GM12878 (cell line): ENCODE measurements at places on chromosomes 7 and 10. TPM values are rescaled to one million over a fixed set of nuclear protein-coding genes. Genes with fewer than 3 reads are reported as not detected.
A peak's percentile ranks its signal among the peaks of the same experiment; 100 is the strongest.

FAM25G gene
- total RNA-seq: not detected in 2 replicates

PSD gene
- 0.16 and 0.56 TPM in 2 replicates for total RNA-seq

MNX1 gene
- 1.8 and 2.3 TPM in 2 replicates for total RNA-seq

SPDYE1 gene
- total RNA-seq: not detected in 2 replicates

FZD8 gene
- 0.37 and 0.72 TPM in 2 replicates for total RNA-seq

NEUROD6 gene
- total RNA-seq: not detected in 2 replicates

ADCY1 gene
- total RNA-seq: 1.3 and 1.4 TPM in 2 replicates

ZNF365 gene
- total RNA-seq: not detected in 2 replicates

TMEM184A gene
- 0.15 TPM in 1 of 2 replicates, not detected in the other for total RNA-seq

WNT8B gene
- total RNA-seq: not detected in 2 replicates

RBP3 gene
- not detected in 2 replicates for total RNA-seq

FAM25C gene
- not detected in 2 replicates for total RNA-seq

DNA sequence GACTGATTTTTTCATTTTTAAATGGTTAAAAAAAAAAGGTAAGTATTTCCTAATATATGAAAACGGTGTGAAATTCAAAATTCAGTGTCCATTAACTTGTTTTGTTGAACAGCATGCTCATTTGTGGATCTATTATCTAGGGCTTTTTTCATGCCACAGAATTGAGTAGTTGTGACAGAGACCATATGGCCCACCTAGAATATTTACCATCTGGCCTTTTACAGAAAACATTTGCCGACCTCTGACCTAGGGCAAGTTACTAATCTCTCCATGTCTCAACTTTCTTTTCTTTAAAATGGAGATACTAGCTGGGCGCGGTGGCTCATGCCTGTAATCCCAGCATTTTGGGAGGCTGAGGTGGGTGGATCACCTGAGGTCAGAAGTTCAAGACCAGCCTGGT lies 41.3 kb downstream of the GRK5 start:
- no peak for DNase-seq

GRCh38 chr10:130749911-130750310 lies 561.6 kb downstream of the TCERG1L start:
- no peak for DNase-seq

DNA sequence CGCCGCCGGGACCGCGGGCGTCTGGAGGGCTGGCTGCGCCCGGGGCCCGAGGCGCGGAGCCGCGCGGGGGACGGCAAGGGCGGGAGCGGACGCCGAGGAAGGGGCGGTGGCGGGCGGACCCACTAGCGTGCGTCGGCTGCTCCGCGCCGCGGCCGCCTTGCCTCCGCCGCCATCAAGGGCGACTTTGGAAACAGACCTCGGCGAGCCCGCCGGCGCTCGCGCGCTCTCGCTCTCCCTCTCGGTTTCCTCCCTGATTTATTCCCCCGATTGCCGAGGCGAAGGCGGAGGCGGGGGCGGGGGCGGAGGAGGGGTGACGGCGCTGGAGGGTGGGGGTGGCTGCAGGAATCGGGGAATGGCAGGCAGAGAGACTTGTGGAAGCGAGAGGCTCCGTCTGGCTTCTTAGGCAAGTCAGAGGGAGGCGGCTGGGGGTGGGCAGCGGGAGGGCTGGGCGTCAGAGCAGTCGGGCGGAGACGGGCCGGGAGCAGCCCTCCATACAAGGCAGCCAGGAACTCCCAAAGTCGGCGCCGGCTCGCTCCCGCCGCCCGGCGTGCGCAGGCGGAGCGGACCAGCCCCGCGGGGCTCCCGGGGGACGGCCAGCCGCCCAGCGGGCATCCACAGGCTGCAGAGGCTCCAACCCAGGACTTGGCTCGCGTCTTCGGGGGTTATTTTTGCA lies at the start of gene CACNA2D1:
CACNA2D1 (minus strand) TSS at position 231 of the 673 bp plus-strand sequence.
- no peak for DNase-seq

DNA sequence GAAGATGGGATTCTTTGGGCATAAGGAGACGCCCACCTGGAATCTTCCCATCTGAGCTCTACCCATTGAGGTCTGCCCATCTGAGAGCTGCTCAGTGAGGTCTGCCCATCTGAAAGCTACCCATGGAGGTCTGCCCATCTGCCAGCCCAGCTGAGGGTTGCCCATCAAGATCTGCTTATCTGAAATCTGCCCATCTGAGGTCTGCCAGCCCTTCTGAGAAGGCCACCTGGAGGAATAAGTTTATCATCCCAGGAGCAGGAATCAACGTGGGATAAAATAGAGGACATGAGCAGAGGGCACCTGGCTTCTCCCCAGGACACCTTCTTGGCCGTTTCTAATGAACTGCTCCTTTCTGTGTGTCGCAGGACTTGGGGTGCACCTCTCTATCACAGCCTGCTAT lies 35.3 kb upstream of the PDZD8 start:
- no peak for DNase-seq

- no peak for DNase-seq
These were observed 108.7 kb downstream of the GFRA1 start for GRCh38 chr10:116164291-116164690.

GRCh38 chr7:932651-932975 lies 21.9 kb downstream of the ADAP1 start:
- DNase-seq: no peak

DNA sequence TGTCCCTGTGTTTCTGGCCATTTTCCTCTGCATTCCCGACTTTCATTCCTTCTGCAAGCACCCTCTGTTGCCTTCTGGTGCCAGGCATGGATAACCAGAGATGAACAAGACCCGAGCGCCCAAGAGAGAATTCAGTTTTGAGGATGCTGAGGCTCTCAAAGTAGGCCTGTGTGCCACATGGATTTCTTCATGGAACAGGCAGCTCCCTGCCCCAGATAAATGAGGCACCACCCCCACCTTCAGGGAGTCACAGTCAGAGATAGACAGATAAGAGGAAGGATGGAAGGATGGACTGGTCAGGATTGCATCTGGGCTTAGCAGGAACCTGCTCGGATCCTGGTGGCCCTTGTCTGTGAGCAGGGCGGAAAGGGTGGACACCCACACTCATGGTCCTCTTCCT lies 49.4 kb downstream of the ADCYAP1R1 start:
- DNase-seq: no peak

- DNase-seq: no peak
These were observed 3.6 kb downstream of the INA start for GRCh38 chr10:103280506-103280905.

DNA sequence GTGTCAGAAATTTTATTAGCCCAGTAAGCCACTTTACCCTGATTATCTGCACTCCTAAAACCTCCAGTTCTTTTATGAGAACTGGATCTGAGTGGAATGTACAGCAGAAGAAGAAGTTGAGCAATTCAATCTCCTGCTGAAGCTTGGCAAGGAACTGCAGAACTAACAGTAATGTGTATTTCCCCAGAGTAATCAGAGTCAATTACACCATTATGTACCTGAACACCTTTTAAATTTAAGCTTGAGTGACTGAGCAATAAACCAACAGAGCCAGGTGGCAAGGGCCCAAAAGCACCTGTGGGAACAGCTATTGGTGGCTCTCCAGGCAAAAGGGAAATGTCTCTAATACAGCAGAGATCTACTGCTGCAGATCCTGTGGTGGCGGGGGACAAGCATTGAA lies 40.1 kb upstream of the AKR1C2 start:
- DNase-seq: no peak

- no peak for DNase-seq
These were observed 119.5 kb downstream of the TRRAP start for GRCh38 chr7:98997846-98998245.

DNA sequence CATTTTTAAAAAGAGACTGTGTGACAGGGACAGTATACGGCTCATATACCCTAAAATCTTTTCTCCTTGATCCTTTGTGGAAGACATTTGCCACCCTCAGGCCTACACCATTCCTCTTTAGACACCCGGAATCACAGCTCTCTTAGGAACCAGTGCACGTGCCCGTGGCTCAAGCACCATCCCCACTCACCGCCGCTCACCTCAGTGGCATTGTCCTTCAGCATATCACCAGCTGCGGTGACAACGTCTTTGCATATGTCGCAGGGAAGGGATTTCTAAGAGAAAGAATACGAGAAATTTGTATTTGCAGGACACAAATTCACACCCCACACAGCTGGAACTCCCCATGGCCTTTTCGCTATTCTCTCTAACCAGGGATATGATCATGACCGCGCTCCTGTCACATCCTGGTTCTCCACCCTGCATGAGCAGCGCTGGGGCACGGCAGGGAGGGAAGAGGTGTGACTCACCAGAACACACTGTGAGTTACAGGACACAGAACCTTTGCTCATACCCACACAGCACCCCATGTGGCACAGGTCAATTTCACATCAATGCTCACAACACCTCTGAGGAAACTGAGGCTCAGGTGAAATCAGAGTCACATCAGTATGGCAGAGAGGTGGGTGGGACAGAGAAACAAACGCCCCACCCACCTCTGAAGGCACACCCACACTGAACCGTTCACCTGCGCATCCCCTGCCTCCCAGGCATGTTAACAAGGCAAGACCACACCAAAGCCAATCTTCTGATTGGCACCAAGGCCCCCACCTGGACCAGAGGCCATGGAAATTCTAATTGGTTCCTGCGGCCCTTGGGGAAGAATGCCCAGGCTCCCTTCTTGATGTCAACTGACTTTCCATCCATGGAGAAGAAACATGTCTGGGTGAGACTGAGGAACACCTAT lies 19.2 kb downstream of the PSAP start:
- DNase-seq: no peak

- no peak for DNase-seq
These were observed 29.9 kb downstream of the DYNC1I1 start for GRCh38 chr7:95802270-95802669.

DNA sequence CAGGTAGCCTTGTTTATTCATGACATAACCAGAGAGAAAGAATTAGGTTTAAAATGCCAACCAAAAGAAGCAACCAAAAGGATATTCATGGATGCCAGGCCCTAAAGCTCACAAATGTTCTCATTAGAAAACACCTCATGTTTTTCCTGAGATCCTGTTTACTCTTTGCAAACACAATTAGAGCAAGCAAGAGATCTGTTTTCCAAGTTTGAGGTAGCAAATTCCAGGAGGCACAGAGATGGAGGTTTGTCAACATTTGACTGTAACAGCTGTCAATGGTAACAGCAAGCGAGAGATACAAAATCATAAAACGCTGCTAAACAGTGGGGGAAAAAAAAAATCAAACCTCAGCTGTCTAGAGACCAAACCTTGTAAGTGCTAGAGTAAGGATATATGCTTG lies 182.2 kb downstream of the PLXDC2 start:
- DNase-seq: no peak

- DNase-seq: no peak
These were observed 179.9 kb upstream of the NPVF start for GRCh38 chr7:25408012-25408687.

GRCh38 chr7:116978006-116978405 lies 24.7 kb downstream of the ST7 start:
- no peak for DNase-seq

DNA sequence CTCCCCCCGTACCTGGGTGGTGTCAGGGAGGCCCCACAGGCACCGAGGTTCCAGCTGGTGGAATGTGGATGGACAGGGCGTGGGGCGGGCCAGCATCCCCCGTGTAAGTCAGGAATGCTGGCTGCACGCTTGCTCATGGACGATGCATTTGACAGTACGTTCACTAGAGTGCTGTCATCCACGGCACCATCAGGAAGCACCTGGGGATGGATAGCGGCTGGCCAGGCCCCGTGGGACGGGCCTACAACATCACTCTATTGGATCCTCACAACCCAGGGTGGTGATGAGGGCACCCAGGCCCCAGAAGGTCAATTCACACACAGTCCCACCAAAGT lies 63.6 kb downstream of the INSIG1 start:
- DNase-seq: no peak

- peak; percentile 36 for DNase-seq
These were observed 74.1 kb downstream of the NRBF2 start for GRCh38 chr10:63206997-63207811.

DNA sequence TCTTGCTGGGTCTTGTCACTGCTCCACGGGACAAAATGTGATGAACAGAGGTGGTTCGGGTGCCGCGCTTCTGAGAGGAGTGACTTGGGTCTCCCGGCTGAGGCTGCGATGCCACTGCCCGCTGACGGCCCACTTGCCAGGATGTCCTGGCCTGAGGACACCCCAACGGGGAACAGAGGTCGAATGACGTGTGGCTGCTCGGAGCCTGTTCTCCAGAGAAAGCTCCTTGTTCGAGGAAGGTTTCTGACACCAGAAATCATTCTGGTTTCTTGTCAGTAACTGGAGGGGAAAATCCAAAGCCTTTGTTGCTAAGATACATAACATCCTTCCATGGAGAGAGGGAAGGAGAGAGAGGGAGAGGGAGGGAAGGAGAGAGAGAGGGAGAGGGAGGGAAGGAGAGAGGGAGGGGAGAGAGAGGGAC lies 236.4 kb downstream of the WDR37 start:
- no peak for DNase-seq
